ENCODE measurements at places on chromosomes 13 and 19. TPM values are rescaled to one million over a fixed set of nuclear protein-coding genes. Genes with fewer than 3 reads are reported as not detected.

Gene SLC15A1
- 0.15 TPM for polyA plus RNA-seq

Gene LACC1
- polyA plus RNA-seq = 3.4 TPM

Gene A1BG
- polyA plus RNA-seq = 0.38 TPM

Gene GPR12
- not detected for polyA plus RNA-seq

Gene ZNF429
- 12.8 TPM for polyA plus RNA-seq

Gene DCUN1D2
- polyA plus RNA-seq = 9.7 TPM

Gene CABP5
- not detected for polyA plus RNA-seq

GRCh38 chr13:50123862-50124535, 108.8 kb downstream of the KCNRG start:
- no peak for DNase-seq

DNA sequence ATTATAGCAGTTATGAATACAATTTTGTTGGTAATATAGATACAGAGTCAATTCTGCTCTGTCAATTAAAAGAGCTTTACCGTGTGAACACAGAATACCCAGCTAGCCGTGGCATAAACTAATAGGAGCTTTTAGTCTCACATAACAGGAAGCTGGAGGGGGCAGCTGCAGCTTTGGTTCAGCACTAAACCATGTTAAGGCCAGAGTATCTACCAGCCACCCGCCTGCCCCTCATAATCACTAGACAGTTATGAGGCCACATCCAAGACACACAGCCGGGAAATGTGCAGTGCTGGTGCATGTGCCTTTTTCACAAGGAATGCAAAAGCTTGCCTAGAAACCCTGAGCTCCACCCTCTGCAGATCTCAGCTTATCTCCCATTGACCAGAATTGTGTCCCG, 62.3 kb downstream of the SGCG start:
- DNase-seq = no peak

GRCh38 chr19:1270213-1270853, 1.2 kb downstream of the CIRBP start:
- DNase-seq = no peak

DNA sequence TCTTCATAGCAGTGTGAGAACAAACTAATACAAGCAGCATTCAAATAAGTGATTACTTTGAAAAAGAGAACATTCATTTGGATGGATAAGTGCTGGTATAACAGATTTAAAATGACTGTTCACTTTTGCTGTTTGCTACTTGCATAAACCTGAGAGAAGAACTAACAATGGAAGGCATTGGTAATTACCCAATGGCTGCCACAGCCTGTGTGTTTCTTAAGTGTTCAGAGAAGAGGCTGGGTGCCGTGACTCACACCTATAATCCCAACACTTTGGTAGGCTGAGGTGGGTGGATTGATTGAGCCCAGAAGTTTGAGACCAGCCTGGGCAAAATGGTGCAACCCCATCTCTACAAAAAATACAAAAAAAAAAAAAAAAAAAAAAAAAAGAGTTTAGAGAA, 4.9 kb upstream of the TEX26 start:
- no peak for DNase-seq

DNA sequence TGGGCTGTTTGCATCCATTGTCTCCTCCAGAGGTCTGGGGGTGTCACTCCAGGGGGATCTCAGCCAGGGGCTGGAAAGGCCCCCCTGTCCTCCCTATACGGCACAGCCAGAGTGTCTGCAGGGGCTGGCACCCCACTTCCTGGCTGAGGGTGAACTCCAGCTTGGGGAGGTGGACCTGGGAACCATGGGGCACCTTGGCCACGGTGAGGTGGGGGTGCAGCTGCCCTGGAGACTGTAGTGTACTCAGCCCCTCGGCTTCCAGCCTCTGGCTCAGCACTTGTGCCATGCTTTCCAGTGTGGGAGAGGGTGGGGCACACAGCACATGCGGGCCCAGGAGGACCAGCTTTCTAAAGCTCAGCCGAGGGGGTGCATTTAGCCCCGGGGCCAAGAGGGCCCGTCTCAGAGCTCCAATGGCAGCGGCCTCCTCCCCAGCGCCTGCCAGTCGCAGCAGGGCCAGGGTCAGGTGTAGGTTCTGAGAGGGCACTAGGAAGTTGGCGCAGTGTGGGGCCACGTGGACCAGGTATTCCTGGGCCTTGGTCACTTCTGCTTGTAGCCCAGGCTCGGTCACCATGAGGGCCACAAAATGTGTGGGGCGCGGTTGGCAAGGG, 1.4 kb downstream of the LENG9 start:
- no peak for DNase-seq

GRCh38 chr13:87234981-87235380, 436.2 kb upstream of the SLITRK5 start:
- no peak for DNase-seq

GRCh38 chr13:33871207-33872004, 53.5 kb downstream of the RFC3 start:
- DNase-seq = no peak

DNA sequence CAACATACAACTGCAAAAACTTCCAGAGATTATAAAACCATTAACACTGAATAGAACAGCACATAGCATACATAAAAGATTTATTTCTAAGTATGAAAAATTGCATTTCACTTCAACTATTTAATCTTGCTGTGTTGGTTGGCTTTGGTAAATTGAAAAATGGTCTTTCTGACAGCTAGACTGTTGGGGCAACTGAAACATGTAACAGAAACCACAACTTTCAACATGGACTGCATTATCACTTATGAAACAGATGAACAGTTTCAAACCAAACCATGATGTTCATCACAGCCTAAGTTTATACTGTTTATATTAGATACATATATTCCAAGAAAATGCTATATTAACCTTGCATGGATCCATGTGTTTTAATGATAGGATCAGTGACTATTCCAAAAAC, 324.1 kb upstream of the PCDH9 start:
- no peak for DNase-seq

DNA sequence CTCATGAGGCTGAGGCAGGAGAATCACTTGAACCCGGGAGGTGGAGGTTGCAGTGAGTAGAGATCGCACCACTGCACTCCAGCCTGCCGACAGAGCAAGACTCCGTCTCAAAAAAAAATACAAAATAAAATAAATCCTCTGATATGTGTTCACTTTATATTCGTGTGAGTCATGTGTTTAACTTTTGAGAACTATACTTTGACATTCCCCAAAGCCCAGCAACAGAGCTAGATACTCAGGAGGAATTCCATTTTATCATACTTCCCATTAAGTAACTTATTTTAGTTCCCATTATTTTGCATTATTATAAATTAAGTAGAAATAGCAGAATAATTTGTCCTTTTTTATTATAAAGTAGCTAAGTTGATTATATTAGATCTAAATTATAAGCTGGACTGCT, 3.3 kb upstream of the CHAMP1 start:
- no peak for DNase-seq

DNA sequence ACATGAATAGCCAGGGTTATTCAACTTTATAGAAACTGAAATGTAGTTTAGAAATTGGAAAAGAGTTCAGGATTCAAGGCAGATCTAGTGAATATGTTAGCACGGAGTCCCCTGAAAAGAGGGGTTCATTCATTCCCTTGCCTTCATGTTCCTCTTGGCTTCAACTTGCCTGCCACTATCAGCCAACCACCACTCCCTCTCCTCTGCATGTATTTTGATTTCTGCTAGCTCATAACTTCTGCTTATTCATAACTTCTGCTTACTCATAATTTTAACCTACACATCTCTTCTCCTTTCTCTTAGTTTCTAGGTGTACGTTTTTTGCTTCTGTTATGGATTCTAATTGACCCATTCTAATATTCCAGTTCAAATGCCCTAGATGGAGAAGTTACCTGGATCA, 5.5 kb upstream of the SERTM1 start:
- DNase-seq = no peak

- DNase-seq = no peak
Observed at GRCh38 chr13:75255653-75256052, 226.3 kb downstream of the TBC1D4 start.

DNA sequence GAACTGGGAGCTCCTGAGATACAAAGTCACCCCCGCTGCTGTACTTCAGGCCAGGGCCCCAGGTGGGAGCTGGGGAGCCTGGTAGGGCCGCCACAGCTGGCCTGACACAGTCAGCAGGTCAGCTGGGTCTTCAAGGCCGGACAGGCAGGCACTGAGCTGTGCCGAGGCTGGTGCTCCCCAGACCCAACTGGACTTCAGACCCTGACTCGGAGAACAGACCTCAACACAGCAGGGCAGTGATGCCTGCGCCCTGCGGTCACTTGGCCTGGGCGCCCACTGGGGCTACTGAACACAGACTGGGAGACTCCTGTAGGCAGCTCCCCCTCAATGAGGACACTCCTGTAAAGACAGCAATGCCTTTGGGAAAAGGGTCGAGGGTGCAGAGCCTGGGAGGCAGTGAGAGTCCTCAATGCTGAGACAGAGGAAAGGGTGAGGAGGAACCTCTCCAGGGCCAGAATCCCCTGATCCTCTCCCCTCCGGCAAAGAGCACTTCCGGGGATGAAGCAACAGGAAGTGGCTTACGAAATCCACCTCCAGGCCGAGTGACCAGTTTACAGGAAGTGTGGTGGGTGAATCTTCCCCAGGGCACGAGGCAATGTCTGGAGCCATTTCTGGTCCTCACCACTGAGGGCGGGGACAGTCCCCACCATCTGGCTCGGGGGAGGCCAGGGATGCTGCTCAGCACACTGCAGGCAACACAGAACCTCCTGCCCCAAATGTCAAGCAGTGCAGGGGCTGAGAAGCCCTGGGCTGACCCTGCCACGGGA, 40.8 kb upstream of the ISYNA1 start:
- peak; percentile 59 for DNase-seq

- no peak for DNase-seq
Observed at GRCh38 chr13:93079294-93079693, 147.3 kb upstream of the GPC6 start.

DNA sequence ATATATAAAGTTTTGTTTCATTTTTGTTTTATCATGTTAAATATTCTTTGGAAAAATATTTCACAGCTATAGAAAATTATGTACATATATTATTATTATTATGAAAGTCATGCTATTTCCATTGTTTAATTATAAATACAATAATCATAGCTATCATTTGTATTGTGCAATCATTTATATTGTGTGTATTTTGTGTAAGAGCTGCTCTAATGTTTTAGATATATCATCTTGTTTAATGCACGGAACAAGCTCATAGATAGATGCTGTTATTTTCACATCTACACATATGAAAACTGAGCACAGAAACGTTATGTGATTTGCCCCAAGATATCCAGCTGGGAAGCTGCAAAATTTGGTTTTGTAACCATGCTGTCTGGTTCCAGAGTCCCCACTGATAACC, 111.6 kb downstream of the GPC5 start:
- DNase-seq = no peak

DNA sequence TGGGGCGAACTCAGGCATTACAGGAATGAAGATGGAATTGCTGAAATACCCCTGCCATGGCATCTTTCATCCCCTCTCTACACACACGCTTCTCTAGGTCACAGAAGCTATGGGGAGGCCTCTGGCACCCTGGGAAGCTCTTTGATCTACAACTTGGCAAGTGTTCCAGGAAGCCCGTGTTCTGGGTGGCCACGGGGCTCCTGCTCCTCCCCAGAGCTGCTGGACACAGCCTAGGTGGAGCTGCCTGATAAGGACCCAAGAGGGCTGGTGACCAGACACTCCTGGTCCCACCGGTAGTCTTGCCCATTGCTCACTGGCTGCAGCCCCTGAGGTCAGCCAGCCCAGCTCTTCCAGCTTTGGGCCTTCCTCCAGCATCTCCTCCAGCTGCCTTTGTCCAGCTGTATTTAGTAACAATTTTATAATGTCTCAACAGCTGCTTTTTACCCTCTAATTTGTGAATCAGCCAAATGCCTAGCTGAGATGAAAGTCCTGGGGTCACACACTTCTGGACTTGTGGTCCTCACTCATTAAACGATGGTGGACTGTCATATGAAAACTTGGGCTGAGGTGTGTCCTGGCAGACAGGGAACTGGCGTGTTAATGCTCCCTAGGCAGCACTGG, 72.8 kb upstream of the SPATA13 start:
- DNase-seq = peak; percentile 54

DNA sequence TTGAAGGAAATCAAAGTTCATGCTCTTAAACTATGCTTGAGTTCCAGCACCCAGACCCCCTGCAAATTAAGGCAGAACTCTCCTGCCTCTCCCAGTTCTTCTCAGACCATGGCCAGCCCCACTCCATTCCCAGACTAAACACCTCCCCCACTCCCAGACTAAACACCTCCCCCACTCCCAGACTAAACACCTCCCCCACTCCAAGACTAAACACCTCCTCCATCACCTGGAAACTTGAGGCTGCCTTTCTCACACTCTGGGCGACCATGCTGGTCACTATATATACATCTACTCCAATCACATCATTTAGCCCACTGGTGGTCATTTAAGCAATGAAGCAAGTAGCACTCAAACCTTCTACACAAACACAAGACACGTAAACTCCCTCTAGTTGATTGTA, 57.2 kb downstream of the CAB39L start:
- no peak for DNase-seq

GRCh38 chr19:45657520-45658167, 10.4 kb upstream of the GIPR start:
- DNase-seq = no peak

GRCh38 chr13:76882431-76882830, 3.8 kb downstream of the KCTD12 start:
- DNase-seq = no peak

- no peak for DNase-seq
Observed at GRCh38 chr19:15837221-15837731, 21.8 kb upstream of the OR10H1 start.

GRCh38 chr13:70363991-70364390, 255.7 kb upstream of the KLHL1 start:
- no peak for DNase-seq

- DNase-seq = no peak
Observed at GRCh38 chr19:19049406-19049805, 14.4 kb upstream of the SLC25A42 start.

DNA sequence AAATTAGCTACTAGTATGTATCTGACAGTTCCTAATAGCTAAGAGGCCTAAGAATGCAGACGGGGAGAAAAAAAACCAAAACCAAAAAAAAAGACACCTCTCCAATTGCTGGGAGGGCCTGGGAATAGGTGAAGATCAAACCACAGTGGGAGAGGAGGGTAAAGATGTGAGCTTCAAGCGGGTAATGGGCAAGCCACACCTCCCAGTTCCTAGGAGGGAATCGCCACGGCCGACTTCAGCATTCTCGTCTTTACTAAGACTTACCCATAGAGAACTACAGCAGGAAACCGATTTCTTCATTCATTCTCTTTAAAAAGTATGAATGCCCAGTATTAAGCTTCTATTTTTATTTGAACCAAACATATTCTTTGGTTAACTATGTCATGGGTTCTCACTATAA, 5.6 kb upstream of the EEF1AKMT1 start:
- DNase-seq = no peak

DNA sequence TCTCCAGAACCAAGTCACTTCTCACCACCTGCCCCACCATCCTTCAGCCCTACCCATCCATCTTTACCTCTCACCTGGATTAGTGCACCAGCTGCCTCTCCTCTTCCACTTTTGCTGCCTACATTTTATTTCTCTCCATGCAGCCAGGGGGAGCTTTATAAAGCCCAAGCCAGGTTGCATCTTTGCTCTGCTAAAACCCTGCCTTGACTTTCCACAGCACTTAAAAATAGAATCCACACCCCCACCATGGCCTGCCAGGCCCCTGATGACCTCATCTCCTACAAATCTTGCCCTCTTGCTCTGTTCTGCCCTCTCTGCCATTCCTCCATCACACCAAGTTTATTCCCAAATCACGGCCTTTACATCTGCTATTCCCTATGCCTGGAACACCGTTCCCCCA, 1.8 kb downstream of the HOOK2 start:
- DNase-seq = no peak

Measured in ovary (tissue), 10 donors.